GF-D8 (cell line): ENCODE measurements at places on chromosomes 16 and 17.

- no peak for DNase-seq
Observed at GRCh38 chr16:10502776-10503175, 77.6 kb downstream of the EMP2 start.

- no peak for DNase-seq
Observed at GRCh38 chr17:41133880-41134735, 6.2 kb downstream of the KRTAP4-6 start.

DNA sequence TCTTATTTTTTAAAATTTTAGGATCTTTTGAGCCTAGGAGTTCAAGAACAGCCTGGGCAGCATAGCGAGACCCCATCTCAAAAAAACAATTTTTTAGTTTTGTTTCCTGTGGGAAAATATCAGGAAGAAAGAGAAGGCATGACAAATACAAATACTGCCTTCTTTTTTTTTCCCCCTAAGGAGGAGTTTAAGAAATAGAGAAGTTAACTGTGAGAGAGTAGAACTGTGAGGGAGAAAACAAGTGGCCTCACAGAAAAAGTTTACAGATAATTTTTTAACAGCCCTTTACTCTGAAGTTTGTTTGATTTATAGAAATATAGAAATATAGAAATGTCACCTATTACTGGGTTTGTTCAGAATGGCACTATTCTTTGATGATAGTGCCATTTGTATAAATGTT, 21.1 kb downstream of the TTYH2 start:
- no peak for DNase-seq

- no peak for DNase-seq
Observed at GRCh38 chr16:58638148-58639036, 8.8 kb upstream of the CNOT1 start.

DNA sequence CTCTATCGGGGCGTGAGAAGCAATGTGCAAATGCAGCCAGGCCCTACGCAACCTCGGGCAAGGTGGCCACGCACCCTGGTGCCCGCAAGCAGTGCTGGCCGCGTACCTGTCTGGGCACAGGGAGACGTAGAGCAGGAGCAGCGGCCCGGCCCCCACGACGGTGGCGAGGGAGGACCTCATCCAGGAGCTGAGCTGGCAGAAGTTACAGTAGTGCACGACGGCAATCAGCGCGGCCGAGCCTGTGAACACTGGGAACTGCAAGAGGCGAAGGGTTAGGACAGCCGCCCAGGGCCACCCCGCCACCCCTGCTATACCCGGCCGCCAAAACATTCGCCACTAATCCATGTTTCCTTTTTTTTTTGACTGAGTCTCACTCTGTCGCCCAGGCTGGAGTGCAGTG, 96.9 kb upstream of the CREBBP start:
- no peak for DNase-seq

GRCh38 chr16:996681-997080, 15.1 kb downstream of the SOX8 start:
- no peak for DNase-seq

DNA sequence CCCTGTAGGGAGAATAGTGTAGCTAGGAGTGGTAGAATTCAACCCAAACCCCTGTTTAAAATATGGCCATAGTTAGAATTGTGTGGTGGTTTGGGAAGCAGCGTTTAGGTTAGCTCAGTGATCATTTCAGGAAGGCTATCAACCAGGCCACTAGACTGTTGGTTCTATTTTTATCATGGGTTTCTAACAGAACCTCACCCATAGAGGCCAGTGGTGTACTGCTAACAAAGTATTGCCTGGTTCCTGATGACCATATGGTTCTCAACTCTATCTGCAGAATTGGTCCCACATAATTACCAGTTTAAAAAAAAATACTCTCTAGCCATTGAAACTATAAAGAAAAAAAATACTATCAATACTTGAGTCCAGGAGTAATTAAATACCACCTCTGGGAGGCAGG, 70.5 kb upstream of the RASL10B start:
- no peak for DNase-seq

DNA sequence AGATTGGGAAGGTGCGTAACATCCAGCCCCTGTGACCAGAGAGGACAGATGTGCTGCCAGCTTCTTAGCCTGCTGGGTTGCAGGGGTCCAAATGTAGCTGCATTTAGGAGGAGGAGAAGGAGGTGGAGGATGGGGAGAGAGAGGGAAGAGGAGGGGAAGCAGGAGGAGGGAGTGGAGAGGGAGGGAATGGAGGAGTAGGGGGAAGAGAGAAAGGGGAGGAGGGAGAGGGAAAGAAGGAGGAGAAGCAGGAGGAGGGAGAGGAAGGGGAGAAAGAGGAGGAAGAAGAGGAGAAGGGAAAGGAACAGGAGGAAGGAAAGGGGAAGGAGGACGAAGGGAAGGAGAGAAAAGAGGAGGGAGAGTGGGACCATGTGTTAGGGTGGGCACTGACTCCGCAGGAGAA, 108.6 kb downstream of the ABCC12 start:
- no peak for DNase-seq

GRCh38 chr16:87816507-87817100, 50.8 kb upstream of the KLHDC4 start:
- DNase-seq = peak; percentile 93

GRCh38 chr17:38628441-38628840, 22.7 kb upstream of the SRCIN1 start:
- DNase-seq = no peak

DNA sequence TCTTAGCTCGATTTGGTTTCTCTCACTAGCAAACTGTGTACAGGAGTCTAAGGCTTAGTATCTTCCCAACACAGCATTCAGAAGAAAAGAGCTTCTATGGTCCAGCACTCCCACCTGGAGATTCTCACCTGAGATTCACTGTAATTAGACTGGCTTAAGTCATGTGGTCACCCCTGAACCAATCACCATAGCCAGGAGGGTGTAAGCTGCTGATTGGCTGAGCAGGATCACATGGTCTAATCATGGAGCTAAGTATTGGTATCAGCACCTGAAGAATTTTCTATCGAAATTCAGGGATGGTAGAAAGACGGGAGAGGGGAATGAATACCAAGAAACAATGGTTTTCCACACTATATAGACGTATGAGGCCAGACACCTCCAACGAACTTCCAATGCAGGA, 359.8 kb upstream of the ERCC4 start:
- no peak for DNase-seq

- no peak for DNase-seq
Observed at GRCh38 chr16:15482068-15482747, 47.8 kb downstream of the BMERB1 start.

DNA sequence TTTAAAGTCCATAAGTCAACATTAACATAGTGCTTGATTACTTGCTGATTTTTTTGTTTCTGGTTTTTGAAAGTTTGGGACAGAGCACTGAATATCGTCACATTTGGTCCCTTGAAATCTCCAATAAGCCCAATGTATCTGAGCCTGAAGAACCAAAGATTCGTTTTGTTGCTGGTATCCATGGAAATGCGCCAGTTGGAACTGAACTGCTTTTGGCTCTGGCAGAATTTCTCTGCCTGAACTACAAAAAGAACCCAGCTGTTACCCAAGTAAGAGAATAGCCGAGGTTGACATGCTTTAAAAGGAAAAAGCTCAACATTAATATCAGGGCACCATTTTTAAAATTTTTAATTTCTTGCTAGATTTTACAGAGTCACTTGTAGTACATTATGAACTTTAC, 27.7 kb upstream of the GOSR1 start:
- no peak for DNase-seq
